ENCODE measurements at places on chromosomes 3 and 15.

DNA sequence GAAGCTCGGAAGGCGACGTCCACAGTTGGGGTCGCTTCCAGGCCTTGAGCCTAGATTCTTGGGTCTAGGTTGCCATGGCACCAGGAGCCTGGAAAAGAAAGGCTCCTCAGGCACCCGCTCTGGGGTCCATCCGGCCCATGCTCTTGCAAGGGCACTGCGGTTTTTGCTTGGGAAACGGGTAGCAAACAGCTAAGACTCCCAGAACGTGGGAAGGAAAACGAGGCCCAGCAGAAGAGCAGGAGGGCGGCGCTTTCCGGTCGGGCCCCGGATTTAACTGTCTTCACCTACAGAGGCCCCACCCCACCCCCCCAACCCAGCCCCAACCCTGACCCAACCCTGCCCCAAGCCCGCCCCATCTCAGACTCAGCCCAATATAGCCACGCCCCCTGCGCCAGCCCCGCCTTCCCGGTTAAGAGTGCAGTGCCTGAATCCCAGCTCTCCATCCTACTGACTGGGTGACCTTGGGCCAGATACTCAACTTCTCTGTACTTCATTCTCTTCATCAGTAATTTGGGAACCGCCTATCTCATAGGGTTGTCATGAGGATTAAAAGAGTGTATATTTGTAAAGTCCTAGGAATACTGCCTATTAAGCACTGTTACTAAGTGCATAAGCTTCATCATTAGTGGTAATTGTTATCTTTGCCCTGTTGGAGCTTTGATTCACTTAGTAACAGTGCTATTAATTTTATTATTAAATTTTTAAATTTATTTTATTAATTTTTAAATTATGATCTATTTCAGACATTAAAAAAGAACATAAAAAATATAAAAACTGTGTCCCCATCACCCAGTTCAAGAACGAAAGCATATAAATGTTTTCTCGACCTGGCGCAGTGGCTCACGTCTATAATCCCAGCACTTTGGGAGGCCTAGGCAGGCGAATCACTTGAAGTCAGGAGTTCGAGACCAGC lies 28.4 kb upstream of the SMAD6 start:
- DNase-seq, result peak; percentile 39

- DNase-seq, result no peak
Observed at GRCh38 chr3:19885468-19885867, 48.5 kb downstream of the EFHB start.

GRCh38 chr15:48624700-48625099 lies 20.8 kb downstream of the FBN1 start:
- no peak for DNase-seq

- no peak for DNase-seq
Observed at GRCh38 chr3:9582332-9582731, 28.7 kb upstream of the LHFPL4 start.

- no peak for DNase-seq
Observed at GRCh38 chr3:62044874-62045411, 328.4 kb downstream of the FEZF2 start.

DNA sequence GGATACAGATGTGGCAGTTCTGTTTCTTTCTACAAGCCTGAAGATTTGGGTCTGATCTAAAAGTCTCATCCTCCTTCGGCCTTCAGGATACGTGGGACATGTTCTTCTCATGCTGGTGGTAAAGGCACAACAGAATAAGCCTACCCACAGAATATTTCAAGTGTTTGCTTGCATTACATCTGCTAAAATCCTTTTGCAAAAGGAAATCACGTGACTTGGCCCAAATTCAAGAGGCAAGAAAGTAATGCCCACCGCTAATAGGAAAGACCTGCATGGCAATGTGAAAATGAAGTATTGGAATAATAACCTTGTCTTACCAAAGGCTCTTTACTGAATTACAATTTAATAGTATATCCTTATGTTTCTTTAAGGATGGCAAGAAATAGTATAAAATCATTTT lies 439.9 kb upstream of the TGFBR2 start:
- no peak for DNase-seq

GRCh38 chr15:40836020-40836419 lies 7.5 kb upstream of the PPP1R14D start:
- DNase-seq, result no peak

DNA sequence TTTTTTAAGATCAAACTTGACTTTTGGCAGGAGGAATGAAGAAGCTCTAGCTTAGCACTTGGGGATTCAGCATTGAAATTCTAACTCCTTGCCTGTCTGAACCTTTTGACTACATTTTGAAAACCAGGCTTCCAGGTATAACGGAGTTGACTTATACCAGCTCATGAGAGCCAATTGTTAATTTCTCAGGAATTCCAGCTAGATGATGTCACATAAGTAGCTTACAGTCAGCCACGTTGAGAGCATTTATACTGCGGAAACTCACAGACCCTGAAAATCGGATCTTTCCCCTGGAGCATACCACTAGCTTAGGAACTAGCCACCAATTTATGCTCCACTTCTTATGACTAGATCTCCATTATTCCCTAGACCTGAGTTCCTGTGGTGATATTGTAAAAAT lies 321.4 kb upstream of the DPH6 start:
- no peak for DNase-seq

GRCh38 chr15:33865416-33865815 lies 102.9 kb upstream of the CHRM5 start:
- DNase-seq, result no peak

DNA sequence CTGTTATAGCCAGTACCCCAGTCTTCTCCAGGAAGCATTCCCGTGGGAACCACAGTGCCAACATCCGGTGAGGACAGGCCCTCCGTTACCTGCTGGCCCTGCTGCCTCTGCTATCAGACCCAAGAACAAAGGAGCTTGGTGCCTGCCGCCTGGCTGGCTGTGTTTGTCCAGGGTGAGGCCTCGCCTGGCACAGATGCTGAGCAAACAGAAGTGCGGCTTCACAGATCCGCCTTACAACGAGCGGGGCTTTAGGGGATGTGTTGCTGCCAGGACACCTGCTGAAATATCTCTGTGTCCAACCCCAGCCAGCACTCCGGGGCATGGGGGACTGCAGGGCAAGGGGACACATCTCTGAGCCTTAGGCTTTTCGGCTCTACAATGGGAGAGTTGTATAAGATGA lies 2.2 kb upstream of the EPHB3 start:
- DNase-seq, result no peak

- peak; percentile 9 for DNase-seq
Observed at GRCh38 chr15:99434506-99435112, 131.2 kb upstream of the MEF2A start.

DNA sequence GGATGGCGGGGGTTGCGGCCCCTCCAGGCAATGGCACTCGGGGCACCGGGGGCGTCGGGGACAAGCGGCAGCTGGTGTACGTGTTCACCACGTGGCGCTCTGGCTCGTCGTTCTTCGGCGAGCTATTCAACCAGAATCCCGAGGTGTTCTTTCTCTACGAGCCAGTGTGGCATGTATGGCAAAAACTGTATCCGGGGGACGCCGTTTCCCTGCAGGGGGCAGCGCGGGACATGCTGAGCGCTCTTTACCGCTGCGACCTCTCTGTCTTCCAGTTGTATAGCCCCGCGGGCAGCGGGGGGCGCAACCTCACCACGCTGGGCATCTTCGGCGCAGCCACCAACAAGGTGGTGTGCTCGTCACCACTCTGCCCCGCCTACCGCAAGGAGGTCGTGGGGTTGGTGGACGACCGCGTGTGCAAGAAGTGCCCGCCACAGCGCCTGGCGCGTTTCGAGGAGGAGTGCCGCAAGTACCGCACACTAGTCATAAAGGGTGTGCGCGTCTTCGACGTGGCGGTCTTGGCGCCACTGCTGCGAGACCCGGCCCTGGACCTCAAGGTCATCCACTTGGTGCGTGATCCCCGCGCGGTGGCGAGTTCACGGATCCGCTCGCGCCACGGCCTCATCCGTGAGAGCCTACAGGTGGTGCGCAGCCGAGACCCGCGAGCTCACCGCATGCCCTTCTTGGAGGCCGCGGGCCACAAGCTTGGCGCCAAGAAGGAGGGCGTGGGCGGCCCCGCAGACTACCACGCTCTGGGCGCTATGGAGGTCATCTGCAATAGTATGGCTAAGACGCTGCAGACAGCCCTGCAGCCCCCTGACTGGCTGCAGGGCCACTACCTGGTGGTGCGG lies 1.9 kb downstream of the CHST2 start:
- peak; percentile 69 for DNase-seq

GRCh38 chr3:40187945-40188344 lies 121.6 kb upstream of the EIF1B start:
- no peak for DNase-seq

DNA sequence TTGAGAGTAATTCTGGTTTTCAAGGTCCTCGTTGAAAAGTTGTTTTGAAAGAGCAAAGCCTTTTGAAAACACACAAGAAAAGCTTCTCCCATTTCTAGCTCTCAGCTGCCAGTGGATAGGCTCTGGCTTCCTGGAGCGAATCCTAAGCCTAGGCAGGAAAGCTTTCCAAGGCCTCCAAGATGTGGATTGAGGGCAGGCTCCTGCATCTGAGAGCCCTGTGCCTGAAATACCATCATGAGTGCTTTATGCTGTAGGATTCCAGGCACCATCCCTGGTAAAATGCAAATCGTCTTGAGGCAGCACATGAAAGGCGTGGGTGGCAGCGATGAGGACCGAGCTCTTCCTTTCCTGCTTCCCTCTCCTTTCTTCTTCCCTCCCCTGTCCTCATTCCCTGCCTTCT lies 60.7 kb upstream of the CORO2B start:
- DNase-seq, result no peak

- DNase-seq, result no peak
Observed at GRCh38 chr3:197950677-197951061, 679 bp downstream of the RPL35A start.

DNA sequence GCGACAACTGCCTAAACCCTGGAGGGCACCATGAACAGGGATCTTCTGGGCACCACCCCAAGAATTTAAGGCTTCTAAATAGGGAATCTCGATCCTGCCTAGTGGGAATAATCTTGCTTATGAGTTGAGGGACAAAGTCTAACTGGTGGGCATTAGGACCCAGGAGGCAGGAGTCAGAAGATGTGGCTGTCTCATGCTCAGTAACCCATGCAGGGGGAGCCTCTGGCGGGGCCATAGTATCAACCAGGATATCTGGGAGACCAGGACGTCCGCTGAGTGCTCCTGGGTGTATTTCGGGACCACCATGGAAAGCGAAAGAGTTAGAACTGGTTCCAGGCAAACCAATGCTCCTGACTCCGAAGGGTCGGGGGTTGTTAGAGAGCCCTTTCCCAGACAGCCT lies 356.1 kb downstream of the OTOL1 start:
- DNase-seq, result no peak

- DNase-seq, result no peak
Observed at GRCh38 chr15:80878242-80878866, 99.2 kb downstream of the CEMIP start.

DNA sequence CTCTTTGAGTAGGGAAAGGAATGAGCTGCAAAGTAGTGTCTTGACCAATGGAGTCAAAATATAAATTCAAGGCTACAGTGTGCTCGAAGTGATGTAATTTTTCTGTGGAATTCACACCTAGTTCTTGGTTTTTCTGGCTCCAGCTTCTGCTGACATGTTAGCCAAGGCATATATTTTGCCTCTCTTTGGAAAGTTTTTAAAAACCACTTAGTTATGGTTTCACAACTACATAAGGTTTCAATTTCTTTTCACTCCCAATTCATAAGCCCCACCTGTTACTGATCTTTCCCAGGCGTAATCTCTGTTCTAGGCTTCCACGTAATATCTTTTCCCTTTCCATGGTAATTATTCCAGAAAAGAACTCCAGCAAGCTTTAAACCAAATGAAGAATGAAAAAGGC lies 46.9 kb downstream of the GADL1 start:
- DNase-seq, result no peak

DNA sequence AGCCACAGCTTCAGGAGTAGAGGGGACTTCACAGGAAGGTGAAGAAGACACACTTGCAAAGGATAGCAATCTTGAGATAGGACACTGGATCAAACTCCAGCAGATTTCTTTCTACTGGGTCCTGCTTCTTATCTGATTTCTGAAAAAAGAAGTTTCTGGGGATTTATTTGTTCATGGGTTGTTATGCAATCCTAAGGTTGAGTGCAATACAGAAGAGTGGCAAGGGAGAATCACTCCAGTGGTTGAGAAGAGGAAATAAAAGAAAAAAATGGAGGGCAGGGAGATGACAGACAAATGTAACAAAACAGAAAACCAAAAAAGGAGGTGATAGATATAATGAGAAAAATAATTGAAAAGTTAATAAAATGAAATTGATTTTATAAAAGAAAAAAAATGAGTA lies 858.3 kb downstream of the TUSC7 start:
- no peak for DNase-seq

DNA sequence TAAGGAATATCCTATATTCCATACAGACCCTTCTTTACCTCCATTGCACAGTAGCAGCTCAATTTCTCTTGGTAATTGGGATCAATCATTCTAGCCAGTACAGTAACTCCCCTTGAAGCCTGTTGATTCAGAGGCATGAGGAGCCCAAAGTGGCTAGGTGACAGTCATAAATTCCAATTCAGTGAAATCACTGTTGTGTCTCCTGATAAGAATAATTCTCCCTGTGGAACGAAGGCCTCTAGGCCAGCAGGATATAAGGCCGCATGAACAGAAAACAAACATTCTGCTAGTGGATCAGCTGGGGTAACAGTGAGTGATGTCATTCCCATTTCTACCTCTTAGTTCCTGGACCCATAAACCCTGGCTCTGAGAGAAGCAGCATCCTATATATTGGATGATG lies 696.3 kb downstream of the NR2F2 start:
- DNase-seq, result no peak

DNA sequence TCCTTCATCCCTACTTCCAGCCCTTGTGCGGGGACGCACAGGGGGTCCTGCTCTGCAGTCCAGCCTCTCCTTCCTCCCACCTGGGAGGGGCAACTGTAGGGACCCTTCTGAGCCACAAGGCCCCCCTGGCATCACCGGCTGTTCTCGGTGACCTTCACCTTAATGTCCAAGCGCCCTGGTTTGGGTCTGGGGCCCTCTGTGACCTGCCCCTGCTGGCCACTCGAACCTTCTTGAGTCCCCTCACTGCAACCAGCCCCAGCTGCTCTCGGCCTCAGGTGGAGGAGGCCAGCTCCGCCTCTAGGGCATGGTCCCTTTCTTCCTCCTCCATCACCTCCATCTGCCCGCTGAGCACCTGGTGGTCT lies 57.9 kb downstream of the RGMA start:
- DNase-seq, result no peak

DNA sequence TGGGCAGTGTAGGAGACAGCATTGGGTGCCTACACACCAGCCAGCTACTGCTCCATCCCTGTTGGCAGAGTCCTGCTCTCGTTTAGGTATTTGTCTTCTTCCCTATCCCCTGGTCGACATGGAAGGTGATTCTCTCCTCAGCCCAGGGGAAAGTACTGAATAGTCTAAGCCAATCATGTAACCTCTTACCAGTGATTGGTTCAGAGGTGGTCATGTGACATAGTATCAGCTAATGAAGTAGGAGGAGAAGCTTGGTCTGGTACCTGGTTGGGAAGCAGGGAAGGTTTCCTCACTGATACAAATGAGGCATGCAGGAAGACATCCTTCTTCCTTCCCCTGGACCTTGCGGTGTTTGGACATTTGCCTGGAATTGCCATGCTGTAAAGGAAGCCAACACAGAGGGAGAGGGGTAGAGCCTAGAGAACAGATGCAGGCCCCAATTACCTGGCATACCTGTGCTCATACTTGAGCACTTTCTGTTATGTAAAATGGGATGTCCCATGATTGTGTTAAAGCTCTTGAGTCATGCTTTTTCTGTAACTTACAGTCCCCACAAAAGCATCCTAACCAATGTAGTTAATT lies 32.7 kb upstream of the RASGRP1 start:
- DNase-seq, result no peak

GRCh38 chr3:182509844-182510460 lies 283.4 kb upstream of the ATP11B start:
- no peak for DNase-seq
